SW 1271 (cell line): ENCODE measurements at places on chromosomes 7 and 10.

DNA sequence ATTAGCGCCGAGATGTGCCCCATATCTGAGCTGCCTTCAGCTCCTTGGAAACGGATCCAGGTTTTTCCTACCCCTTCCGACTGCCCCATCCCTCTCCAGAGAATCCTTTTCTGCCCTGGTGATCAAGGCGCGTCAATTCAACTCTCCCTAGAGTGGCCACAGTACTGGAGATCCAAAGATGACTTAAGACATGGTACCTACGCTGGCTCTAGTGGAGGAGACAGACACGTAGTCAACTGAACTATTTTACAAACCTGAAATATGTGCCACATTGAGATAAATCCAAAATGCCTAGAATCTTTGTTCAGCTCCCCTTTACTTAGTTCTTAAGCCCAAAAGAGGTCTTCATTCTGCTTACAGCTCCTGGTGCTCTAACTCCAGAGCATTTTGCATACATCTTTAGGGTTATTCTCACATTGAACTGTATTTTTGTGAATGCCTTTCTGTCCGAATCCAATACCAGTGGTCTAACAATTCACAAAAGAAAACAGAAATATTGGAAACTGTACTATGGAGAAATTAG is 444 bp upstream of the TNPO3 start:
- no peak for DNase-seq

DNA sequence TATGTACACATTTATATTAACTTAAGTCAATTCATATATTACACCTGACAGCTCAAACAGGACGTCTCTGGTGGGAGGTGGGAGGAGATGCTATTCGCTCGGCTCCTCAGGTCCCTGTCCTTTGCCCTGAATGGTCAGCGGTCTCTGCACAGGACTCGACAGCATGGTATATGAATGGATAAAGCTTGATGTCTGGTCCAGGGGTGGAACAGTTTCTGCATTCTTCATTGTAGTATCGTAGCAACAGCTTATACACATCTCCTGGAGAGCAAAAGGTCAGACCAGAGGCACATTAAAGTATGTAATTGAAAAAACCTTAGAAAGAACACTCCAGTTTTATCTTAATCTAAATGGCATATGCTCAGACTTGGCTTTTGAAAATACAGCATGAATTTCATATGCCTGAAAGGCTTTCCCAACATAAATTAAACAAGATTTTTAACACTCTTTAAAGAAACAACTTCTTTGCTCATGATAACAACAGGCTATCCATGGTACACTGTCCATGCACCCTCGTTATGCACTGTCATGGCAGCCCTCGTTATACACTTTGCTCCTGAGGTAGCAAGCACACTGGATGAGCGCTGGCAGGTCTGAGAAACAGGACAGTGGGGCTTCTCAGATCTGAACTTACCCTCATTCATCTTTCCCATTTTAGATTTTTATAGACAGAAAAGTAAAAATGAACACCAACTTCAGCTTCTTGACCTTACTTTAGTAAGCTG is 57.3 kb upstream of the OGDHL start:
- DNase-seq: no peak

GRCh38 chr10:111035542-111035941 is 41.3 kb upstream of the ADRA2A start:
- DNase-seq: no peak

DNA sequence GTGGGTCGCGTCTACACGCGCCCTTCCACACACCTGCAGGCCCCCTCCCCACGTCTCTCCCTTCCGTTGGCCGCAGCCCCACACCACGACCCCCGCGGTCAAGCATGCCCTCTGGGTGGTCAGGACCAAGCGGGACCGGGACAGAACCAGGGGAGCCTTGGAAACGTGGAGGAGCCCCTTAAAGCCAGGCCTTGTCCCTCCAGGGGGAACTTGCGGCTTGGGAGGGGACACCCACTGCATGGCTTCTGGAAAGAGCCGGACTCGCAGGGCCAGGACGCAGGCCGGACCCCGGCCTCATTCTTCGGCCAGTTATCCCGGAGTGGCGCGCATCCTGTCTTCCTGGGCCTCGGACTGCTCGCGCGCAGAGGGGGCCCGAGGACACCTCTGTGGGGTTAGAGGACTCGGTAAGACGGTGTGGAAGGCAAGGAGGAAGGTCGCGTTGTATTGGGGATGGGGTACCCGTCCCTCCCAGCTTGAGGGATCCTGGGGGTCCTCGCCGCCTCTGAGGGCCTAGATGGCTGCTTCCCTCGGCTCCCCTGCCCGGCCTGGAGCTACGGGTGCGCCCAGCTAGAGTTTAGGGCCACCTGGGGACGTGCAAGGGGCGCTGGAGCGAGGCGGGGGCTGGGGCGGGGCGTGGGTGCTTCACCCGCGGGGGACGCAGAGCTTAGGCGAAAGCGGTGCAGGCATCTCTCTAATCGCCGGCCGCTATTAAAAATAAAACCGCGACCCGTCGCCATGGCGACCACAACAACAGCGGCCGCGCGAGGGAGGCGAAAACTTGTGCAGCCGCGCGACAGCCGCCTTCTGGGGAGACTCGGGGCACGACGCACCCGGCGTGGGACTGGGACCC is 1.8 kb upstream of the PDGFA start:
- DNase-seq: peak; percentile 41

DNA sequence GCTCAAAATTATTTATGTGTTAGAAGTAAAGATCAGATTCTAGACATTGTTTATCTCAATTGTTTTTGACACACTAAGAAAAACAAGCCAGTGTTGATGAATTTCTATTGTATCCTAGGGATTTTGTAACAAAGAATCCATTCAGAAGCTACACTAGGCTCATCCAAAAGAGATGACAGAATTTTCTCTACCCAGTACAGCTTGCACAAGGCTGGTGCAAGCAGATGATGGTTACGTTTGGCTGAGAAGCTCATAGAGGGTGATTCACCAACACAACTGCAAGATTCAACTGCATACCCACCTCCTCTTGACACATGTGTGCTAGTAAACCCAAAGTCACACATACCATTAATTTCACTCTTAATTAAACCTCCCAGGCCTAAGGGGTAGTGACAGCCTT is 20.8 kb downstream of the GRM3 start:
- DNase-seq: no peak

DNA sequence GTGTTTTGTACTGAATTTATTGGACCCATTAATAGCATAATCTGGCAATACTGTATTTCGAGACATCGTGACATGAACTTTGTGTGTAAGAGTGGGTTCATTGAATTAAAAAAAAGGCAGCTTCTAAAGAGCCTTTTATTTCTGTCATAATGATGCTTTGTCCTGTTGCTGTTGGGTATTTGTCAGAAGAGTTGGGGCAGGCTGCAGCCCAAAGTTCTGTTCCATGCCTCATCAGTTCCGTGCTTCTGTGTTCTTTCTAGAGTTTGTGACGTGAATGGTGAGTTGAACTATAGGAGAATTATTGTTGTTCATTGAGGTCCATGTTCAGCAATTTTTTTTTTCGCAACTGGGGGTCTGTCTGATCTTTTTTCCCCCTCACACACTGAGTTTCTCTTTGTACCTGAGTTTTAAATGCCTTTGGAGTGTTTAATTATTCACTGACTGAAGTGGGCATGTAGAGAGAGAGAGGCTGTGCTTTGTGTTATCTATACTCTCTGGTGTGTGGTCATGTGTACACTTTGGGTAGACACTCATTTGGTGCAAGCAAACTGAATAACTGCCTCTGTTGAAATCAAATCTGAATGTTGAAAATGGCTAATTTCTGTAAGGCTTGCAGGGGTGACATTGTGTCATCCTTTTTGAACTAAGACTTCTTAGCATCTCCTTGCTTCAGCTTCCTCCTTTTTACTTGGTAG is 69.8 kb downstream of the ADD3 start:
- no peak for DNase-seq

- no peak for DNase-seq
Measured at GRCh38 chr10:52491246-52491995, 177.3 kb downstream of the DKK1 start.

DNA sequence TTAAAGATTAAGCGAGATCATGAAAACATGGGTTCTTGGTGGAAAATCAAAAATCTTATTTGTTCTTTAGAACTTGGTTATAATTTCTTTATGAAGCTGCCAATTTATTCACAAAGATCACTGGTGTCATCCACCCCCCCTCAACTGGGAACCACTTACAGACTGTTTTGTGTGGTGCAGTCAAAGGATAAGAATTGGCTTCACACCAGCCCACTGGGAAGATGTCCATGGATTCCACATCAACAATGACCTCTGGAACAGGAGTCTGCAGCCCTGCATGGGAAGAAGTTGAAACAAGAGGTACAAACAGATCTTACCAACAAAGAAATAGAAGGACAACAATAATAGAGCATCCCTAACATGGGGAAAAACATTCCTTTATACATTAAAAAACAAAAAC is 205.2 kb downstream of the SFMBT2 start:
- DNase-seq: no peak

DNA sequence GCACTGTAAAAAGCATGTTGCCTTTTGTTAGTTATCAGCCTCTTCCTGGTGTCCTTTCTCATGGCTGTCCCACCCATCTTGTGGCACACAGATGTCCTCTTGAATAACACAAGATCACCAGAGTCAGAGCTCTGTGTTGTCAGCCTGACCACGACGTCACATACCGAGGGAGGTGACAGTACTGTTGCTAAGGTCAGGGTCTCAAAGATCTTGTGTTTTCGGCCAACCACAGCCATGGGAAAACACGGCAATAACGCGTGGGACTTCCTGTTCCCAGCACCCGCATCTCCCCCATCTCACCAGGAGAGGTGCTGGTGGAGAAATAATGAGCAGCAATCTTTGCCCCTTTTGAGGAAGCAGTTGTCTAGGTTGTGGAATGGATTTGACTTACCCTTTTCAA is 40.4 kb downstream of the NPVF start:
- no peak for DNase-seq

DNA sequence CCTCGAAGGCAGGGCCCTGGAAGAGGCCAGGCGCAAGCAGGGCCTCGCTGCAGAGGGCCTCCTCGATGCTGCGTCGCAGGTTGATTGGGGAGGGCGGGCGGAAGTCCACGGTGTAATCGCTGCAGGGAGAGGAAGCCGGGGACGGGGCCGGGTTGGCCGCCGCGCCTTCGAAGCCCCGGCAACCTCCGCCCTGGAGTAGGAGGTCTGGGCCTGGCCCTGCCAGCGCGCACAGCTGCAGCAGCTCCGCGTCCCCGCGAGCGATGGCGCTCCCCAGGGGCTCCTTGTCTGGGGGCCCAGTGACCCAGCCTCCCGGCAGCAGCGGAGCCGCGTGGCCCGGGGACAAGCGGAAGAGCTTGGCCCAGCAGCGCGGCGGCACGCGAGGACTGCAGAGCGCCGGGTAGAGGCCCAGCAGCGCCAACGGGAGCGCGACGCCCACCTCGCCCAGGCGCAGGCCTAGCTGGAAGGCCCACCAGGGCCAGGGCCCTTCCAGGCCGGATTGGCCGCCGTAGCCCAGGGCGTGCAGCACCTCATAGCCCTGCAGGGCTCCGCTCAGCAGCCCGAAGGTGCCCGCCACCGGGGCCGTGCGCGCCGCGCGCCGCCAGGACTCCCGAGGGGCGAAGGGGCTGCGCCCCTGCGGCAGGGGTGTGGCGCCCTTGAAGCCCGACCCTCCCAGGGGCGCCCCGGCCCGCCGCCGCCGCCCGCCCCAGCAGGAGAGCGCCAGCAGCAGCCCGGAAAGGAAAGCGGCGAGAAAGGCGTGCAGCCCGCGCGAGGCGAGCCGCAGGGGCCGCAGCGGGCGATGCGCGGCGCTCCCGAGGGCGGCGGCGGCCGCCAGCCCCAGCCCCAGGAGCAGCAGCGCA is 7.8 kb upstream of the RBM28 start:
- DNase-seq: no peak

DNA sequence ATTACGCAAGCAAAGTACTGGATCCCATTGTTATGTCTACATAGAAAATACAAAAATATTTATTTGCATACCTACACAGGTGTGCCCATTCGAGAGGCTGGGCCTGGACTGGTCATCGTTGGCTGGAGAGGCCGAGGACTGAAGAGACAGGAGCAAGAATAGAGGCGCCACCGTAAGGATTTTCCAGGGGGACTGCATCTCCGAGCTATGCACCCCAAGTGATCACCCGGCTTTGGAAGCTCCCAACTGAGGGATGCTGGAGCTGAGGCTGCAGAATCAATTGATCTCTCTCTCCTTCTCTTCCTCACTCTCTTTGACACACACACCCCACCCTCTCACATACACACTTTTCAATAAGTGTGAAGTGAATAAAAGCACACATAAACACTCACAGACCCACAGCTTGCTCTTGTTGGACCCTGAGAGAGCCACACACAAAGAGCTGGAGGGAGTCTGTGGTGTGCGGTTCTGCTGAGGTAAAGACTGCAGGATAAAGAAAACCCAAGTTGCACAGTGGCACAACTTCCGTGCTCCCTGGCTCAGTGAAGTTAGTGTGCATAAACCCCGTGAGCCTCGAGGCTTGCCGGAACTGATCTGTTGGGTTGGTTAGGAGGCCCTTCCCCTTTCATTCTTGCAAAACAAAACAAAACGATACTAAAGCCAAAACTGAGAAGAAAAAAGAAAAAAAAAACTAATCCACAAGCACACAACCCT is at the start of gene AOAH:
AOAH (minus strand) TSS at position 544 of the 714 bp plus-strand sequence; CDS start at position 198, 346 bp downstream.
- no peak for DNase-seq

- DNase-seq: no peak
Measured at GRCh38 chr10:19730167-19730906, 85.9 kb upstream of the PLXDC2 start.

DNA sequence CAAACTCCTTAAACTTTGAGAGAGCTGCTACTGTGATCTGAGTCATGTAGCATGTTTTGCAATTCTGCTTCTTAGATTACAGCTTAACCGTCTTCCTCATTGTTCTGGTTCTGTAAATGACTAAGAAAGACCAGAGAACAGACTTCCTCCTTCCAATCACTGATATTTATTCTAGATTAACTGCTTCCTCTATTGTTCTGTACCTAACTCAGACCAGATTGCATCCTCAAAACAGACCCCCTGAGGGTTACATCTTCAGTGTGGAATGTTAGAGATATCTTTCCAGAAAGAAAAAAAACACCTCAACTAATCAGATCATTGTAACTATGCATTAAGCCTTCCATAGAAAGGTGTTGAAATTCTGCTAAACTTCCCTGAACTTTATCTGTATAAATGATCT is 5.7 kb upstream of the PIP start:
- DNase-seq: no peak

- DNase-seq: no peak
Measured at GRCh38 chr7:138690495-138690894, 10.7 kb downstream of the SVOPL start.
